ENCODE measurements at places on chromosomes 6 and 20.

GRCh38 chr20:49768204-49769047 is 44.2 kb upstream of the SLC9A8 start:
- peak; percentile 81 for DNase-seq

DNA sequence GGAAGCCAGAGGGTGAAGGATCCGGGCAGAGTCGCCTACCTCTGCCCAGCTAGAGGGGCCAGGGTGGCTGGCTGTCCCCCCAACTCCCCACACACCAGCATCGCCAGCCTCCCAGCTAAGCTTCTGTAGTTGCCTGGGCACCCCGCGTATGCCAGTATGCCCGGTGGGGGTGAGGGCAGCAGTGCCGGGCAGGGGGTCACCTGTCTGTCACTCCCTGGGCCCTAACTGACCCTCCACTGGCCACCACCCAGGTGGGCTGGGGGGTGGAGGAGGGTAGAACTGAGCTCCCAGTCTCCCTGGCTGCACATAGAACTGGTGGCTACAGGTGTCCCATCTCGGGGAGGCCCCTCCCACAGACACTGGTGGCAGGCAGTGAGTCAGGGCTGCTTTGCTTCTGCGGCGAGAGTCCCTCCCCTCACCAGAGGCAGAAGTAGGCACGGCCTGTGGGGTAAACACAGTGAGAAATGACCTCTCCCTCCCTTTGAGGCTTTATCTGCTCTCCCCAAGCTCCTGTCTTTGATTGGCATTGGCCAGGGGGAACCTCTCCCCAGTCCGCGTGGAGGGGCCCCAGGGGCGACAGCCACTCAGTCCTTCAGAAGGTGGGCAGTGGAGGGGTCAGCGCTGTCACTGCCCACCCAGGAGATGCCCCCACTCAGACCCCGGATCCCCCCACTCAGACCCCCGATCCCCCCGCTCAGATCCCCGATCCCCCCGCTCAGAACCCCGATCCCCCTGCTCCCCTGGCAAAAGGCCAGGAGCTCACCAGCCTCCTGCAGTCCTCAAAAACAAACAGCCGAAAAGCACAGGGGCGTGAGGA is 2.5 kb downstream of the NTSR1 start:
- DNase-seq, result no peak

GRCh38 chr6:102798636-102799035 is 1405.1 kb downstream of the GRIK2 start:
- DNase-seq, result peak; percentile 77

DNA sequence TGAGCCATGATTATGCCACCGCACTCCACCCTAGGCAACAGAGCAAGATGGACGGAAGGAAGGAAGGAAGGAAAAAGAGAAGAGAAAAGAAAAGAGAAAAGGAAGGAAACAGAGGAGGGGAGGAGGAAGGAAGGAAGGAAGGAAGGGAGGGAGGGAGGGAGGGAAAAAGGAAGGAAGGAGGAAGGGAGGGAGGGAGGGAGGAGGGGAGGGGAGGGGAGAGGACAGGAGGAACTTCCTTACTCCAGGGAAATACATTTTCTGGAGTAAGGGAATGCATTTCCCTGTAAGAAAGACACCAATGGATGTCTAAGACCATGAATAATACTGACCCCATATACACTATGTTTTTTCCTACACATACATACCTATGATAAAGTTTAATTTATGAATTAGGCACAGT is 93.2 kb upstream of the NFATC2 start:
- no peak for DNase-seq

DNA sequence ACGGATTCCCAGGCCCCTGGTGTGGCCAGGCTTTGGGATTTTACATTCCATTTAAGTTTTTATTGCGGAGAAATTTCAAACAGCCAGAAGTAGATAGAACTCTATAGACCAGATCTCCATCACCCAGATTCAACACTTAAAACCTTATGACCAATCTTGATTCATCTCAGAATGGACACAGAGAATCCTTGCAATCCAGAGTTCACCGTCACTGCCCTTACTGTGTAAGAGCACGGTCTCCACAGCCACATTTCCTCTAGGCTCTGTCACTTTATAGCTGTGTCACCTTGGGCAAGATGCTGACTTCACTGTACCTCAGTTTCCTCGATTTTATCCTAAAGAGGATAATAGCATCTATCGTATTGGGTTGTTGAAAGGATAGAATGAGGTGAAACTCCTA is 979 bp downstream of the ZNF133 start:
- DNase-seq, result no peak
